ENCODE measurements at places on chromosomes 7 and 10.
A peak's percentile ranks its signal among the peaks of the same experiment; 100 is the strongest.

GRCh38 chr10:11046776-11047160 lies 29.1 kb downstream of the CELF2 start:
- DNase-seq: no peak

GRCh38 chr7:76191783-76192240 lies 9.9 kb upstream of the SRRM3 start:
- no peak for DNase-seq

- peak; percentile 46 for DNase-seq
Observed at GRCh38 chr10:66929375-66929774, 3.5 kb downstream of the LRRTM3 start.

- peak; percentile 73 for DNase-seq
Observed at GRCh38 chr7:81684514-81685269, 85.2 kb downstream of the HGF start.

DNA sequence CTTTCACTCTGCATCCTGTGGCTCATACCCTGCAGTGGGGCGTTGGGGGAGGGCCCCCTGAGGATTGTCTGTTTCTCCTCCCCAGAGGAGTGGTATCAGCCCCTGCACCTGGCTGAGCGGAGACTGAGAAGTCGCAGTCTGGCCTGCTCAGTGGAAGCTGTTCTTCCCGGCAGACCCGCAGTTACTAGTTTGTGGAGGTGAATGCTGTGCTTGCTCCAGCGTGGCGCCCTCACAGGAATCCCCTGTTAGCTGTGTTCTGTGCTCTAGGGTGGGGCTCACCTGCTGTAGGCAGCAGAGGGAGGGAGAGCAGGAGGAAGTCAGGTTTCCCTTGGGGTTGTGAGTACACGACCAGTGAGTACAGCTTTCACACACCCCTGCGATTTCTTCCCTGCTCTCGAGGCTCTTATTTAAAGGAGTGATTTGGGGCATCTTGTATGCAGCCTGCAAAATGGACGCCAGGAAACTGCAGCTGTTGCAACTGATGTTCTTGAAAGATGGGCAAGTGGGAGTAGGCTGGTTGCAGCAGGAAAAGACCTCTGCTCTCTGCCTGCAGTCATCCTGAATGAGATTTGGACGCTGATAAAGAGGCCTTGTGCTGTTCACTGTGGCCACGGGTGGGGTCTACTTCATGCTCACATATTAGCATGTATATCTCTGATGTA lies 66.4 kb downstream of the HK1 start:
- DNase-seq: no peak

DNA sequence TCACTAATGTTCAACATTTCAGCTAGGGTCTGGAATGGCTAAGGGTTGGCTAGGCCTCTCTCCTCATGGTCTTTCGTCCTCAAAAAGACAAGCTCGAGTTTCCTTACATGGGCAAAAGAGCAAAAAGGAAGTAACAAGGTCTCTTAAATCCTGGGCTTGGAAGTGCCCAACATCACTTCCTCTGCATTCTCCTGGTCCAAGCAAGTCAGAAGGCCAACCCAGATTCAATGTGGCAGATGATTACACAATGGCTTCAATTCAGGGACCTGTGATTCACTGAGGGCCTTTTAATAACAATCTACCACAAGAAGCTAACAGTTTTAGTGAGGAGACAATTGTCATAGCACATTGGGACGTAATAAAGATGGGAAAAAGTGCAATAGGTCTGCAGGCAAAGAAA lies 4.4 kb upstream of the NUP205 start:
- no peak for DNase-seq

DNA sequence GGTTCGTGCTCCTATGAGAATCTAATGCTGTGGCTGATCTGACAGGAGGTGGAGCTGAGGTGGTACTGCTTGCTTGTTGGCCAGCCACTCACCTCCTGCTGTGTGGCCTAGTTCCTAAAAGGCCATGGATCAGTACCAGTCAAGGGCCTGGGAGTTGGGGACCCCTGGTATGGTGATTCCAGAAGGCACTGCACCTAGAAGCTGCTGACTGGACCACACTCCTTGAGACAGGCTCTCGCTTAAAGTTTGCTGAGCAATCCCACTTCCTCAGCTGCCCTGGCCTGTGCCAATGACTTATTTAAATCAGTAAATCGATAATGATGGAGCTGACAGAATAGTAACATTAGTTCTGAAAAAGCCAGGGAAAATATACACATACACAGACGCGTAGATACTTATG lies 98.6 kb upstream of the LYZL2 start:
- no peak for DNase-seq

DNA sequence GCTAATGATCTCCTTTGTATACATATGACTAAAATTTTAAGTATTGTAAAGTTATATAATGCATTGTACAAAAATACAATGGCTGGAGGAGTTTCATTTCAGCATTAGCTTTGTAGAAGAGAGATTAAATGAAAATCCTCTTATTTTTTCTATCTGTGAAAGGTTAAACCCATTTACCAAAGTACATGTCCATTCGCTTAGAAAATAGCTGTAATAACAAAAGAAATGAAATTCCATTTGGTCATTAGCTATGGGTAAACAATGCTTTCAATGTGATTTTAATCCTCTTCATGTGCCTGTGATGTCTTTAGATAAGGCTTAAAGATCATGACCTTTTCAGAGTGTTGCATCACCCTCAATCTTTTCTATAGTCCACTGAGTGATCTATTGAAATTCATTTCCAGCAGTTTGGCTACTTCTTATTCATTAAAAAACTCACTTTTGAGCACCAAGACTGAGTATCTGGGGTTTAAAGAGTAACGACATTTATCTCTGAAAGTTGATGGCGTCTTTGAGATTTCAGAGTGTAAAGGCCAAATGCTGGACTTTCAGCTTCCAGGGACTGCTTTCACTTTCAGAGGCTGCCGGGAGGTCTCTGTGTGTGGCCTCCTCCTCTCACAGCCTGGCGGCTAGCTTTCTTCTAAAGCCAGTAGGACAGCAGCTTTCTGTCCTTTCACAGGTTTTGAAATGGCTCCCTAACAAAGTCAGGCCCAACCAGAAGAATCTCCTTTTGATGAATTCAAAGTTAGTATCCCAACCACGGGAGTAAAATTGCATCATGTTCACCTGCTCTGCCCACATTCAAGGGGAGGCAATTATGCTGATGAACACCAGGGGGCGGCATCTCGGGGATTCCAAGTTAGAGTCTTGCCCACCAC lies 701.4 kb upstream of the COBL start:
- peak; percentile 2 for DNase-seq

Data from hippocampal formation (tissue), 2 donors.